ENCODE measurements at places on chromosomes 11 and 22.

DNA sequence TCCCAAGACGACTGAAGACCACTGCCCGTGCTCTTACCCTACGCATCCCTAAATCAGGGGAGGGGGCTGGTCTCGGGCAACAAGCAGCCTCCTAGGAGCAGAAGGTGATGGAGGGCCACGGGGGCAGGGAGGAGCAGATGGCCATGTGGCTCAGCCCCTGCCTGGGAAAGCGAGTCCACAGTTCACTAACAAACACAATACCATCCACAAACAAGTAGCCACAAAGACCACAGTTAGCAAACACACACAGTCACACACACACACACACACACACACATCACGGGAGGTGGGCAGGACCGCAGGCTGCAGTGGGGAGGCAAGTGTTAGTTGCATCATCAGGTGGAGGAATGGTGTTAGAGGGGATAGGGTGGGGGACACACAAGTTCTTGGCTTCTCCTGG lies 13.2 kb upstream of the FXYD2 start:
- no peak for DNase-seq

- no peak for DNase-seq
These were observed 30.9 kb downstream of the ZBTB16 start for GRCh38 chr11:114090225-114090910.

- DNase-seq: no peak
These were observed 5.5 kb upstream of the P4HA3 start for GRCh38 chr11:74316772-74317505.

DNA sequence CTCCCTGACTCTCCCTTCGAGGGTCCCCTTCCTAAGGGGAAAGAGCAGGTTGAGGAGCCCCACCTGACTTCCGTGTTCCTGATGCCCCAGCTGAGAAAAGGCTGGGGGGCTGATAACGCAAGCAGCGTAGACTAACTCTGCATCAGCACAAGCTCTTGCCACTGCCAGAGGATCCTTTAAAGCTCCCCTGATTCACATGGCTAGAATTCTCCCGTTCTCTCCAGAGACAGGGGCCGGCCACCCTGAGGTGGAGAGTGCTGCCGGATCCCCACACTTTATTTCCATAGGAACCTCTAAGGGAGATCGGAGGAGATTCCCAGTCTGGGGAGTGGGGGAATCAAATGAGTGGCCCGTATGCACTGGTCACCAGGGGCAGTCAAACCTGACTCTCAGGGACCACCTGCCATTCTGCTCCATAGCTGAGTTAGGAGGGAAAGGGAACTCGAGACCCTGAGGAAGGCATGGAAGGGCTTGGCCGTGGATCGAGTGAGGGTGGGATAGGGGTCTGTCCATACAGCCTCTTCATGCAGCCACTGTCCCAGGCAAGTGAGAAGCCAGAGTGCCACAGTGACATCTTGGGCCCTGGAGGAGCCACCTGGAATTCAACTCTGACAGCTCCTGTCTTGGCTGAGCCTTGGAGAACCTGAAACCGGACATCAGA lies 1.4 kb upstream of the VSIG10L2 start:
- DNase-seq: no peak

DNA sequence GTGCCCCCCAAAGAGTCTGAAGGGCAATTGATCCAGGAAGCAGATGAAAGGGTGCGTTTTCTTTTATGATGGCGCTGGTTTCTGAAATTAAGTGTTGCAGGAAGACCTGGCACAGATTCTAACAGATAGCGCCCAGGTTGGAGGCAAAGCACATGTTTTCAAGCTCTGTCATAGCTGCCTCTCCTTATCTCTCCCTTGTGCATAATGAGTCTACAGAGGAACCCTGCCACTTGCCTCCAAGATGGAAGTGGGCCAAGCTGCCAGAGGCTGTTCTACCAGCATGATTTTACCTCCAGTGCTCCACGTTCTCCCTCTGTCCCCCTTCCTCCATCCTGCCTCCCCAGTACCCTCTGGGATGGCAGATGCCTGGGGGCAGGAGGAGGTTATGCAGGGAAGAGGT lies 30.0 kb upstream of the TLCD5 start:
- no peak for DNase-seq

DNA sequence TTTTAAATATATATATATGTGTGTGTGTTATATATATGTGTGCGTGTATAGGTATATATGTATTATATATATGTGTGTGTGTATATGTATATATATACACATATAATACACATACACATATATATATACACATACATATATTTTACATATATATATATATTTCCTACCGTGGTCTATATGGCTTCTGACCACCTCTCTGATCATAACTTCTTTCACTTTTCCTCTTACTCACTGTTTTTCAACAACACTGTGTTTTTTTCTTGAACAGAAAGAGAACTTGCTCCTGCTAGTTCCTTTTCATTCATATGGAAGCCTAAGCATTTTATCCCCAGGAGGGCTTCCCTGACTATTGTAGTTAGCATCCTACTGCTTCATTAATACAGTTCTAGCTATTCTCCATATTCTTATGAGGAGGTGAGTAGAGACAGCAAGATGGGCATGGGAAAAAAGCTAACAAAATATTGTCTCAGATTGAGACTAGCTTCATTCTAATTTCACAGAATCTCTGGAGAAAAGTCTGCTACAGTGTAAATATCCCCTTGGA lies 38.5 kb upstream of the CTSC start:
- no peak for DNase-seq

GRCh38 chr11:106391771-106392420 lies 314.4 kb downstream of the AASDHPPT start:
- no peak for DNase-seq

DNA sequence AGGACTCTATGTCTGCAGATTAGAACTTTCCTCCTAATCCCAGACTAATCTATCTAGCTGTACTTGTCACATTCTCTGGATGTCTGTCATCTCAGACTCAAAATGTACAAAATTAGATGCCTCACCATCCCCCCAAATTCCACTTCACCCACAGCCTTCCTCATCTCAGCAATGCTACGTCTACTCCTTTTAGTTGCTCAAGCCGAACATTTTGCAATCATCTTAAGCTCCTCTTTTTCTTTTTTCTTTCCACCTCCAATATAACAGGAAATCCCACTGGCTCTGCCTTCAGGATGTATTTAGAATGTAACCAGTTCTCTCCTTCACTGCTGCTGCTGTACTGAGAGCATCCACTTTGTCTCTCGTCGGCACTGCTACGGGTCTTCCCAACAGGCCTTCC lies 1091.8 kb downstream of the TBC1D22A start:
- no peak for DNase-seq

- no peak for DNase-seq
These were observed 124.3 kb downstream of the BUD13 start for GRCh38 chr11:116648247-116649174.

Measured in stimulated activated CD4-positive, alpha-beta T cell treated with anti-CD3 and anti-CD28 coated beads, Interleukin-15, amount 100 ng/mL, for 24 hours (primary cell).